Activated T-cell treated with anti-CD3 and anti-CD28 coated beads for 4 hours (primary cell): ENCODE measurements at places on chromosomes 3 and 15.

GRCh38 chr3:119628816-119629445 lies 31.2 kb downstream of the PLA1A start:
- no peak for DNase-seq

DNA sequence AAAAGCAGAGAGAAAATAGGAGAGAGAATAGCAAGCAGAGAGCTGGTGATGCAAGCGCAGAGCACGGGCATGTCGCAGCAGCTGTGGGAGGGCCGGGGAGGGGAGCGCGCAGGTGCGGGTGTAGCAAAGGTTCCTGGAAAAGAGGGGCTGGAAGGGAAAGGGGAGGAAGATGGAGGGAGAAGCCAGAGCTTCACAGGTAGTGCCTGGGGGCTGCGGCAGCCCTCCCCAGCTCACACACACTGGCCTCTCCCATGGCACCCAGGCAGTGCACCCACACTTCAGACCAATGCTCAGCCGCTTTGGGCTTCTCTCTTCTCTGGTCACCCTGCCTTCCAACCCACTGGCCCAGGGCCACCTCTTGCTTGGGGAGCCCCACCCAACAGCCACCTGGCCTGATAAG lies 72.1 kb downstream of the ADAMTS7 start:
- no peak for DNase-seq

DNA sequence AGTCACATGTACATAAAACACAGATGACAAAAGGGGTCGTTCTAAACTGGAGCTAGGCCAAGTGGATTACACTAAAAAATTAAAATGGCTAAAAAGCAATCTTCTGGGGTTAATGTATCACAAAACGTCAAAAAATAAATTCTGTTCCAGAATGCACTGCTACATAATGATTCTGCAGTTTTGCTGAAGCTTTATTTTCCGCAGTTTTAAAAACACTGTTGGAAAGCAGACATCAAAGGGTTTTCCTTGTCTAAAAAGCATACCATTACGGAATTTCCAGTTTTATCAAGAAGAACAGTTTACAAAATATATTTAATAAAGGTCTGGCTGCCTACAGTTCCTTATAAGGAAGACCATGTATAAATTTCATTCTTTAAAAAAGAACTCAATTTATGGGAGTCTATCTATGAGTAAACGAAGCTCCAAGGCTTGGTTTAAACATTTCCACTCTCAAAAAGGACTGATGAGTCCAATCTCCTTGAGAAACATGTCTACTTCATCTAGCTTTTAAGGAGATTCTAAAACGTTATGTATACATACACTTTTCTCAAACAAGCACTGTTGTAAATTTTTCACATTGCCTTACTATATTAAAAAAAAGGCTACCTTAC lies 1.3 kb downstream of the DMXL2 start:
- no peak for DNase-seq

DNA sequence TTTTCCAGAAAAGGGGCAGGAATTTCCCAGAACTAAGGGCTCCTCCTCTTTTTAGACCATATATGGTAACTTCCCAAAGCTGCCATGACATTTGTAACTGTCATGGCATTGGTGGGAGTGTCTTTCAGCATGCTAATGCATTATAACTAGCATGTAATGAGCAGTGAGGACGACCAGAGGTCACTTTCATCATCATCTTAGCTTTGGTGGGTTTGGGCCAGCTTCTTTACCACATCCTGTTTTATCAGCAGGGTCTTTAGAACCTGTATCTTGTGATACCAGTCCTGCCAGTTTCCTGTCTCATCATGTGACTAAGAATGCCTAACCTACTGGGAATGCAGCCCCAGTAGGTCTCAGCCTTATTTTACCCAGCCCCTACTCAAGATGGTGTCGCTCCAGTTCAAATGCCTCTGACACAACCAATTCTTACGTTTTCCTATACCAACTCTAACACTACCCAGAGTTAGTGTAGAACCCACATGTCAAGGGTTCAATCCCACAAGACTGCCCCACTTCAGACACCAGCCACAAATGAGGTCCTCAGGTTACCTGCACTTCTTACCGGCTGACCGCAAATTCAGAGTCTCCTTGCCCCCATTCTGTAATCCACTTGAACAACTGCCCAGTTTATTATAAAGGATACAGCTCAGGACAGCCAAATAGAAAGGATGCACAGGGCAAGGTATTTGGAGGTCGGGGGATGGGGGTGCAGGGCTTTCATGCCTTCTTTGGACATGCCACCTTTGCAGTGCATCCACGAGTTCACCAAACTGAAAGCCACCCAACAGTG lies 17.7 kb downstream of the FOXB1 start:
- no peak for DNase-seq

GRCh38 chr15:56772868-56773639 lies 39.7 kb upstream of the ZNF280D start:
- DNase-seq, result no peak

DNA sequence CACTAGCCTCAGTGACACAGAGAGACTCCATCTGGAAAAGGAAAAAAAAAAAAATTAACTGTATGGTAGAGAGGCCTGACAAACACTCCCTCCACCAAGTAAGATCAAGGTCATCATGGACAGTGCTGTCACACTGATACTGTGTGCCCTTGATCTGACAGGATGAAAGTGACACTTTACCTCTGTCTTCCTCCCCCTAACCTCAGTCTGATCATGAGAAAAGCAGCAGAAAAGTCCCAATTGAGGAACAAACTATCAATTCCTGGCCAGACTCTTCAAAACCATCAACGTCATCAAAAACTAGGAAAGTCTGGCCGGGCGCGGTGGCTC lies 26.7 kb downstream of the PGPEP1L start:
- no peak for DNase-seq

- no peak for DNase-seq
These were observed 31.6 kb upstream of the SEMA3F start for GRCh38 chr3:50123394-50124051.

GRCh38 chr3:87053553-87053952 lies 62.6 kb upstream of the VGLL3 start:
- no peak for DNase-seq

DNA sequence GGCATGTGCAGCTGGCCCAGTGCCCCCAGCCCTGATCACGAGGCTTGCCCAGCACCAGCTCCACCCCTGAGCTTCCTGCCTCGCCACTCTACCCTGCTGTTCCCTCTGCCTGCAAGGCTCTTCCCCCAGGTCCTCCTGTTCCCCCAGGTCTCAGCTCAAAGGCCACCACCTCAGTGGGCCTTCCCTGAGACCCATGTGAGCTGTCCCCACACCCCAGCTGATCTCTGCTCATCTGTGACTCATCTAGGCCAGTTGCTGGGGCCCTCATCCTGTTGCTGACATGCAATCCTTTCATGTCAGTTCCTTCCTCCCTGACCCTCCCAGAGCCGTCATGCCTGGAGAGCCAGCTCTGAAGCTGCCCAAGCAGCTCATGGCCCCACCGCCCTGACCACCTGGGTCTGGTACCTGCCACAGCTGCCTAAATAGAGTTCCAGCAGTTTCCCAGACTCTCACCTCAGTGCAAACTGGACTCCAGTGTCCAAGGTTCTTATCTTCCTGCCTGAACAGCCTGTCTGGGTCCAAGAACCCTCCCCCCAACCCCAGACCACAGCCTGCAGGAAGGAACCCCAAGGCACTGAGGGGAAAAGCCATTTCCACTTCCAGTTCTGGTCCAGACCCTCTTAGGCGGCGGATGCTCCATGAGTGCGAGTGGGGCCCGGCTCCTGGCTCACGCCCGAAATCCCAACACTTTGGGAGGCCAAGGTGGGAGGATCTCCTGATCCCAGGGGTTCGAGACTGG lies 116.6 kb upstream of the IQSEC1 start:
- no peak for DNase-seq

DNA sequence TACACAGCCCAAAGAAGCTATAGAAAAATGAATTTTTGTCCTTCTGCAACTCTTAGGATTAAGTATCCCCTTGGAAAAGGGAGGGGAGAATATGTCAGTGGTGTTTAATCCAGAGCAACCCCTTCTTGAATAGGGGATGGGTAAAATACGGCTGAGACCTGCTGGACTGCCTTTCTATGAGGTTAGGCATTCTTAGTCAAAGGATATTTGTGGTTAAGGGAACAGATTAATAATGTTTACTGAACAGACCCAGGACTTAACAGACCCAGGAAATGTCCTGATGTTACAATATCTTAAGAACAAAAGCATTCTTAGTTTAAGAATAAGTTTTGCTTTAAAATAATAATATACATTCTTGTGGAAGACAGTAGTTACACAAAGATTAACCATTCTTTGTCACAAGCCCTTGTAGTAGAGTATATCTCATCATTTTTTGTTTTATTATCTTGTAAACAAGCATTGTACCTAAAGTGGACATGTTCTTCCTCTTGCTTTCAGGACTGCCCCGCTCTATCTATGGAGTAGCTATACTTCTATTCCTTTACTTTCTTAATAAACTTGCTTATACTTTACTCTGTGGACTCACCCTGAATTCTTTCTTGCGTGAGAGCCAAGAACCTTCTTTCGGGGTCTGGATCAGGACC lies 43.8 kb upstream of the B3GALNT1 start:
- no peak for DNase-seq

DNA sequence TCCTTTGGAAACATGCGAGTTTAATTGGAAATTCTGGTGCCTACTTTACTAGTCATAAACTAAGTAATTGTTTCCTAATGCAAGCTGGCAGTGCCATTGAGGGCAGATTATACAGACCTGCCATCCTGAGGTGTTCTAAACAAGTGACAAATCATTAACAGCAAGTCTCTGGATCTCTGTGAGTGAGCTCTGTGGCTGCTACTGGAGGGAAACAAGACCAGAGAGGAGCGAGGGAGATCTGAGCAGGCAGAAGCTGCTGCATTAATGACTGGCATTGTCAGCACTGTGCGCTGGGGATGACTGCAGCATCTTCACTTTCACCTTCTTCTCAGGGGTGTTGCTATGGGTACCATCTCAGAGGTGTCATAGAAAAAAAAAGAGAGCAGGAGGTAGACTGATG lies 308.4 kb upstream of the DPH6 start:
- DNase-seq, result no peak

DNA sequence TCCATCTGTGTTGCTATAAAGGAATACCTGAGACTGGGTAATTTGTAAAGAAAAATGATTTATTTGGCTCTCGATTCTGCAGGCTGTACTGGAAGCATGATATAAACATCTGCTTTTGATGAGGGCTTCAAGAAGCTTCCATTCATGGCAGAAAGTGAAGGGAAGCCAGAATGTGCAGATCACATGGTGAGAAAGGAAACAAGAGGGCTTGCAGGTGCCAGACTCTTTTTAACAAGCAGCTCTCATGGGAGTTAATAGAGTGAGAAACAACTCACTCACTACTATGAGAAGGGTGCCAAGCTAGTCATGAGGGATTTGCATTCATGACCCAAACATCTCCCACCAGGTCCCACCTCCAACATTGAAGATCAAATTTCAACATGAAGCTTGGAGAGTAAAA lies 247.2 kb downstream of the ZIC4 start:
- DNase-seq, result no peak

DNA sequence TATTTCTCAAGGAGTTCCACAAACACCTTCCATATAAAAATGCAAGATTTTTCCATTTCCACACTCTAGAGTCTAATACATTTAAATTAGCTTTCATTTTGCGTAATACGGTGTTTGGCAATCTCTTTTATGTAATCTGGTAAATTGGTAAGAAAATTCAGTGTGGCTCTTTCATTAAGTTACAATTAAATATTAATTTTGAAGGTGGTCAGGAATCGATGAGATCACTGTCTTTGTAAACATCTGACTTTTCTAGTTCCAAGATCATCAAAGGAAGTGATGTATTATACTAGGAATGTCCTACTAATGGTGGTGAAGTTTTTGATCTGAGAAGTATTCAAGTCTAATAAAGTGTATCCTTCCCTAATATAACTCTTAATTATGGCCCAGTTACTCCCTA lies 1.1 kb upstream of the UTS2B start:
- no peak for DNase-seq

- DNase-seq, result no peak
These were observed 9.6 kb upstream of the SMARCC1 start for GRCh38 chr3:47791193-47791855.

GRCh38 chr15:92877000-92877399 lies 23.1 kb upstream of the CHD2 start:
- DNase-seq, result no peak

DNA sequence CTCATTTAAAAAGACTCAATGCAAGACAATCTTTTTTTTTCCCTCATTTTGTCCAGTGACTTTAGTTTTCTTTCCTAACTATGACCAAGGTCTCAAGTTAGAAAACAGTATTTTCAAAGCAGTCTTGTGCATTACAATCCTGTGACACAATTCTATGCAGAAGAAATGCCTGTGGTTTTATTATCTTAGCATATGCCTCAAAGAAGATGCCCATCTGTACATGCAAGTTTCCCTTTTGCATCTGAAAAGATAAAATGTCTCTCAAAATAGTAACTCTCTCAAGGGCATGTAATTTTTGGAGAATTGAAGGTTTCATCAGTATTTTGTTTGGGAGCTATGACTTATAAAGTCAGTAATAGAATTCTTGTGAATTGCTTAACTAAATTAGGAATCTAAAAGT lies 292.0 kb upstream of the SUCLG2 start:
- DNase-seq, result no peak

DNA sequence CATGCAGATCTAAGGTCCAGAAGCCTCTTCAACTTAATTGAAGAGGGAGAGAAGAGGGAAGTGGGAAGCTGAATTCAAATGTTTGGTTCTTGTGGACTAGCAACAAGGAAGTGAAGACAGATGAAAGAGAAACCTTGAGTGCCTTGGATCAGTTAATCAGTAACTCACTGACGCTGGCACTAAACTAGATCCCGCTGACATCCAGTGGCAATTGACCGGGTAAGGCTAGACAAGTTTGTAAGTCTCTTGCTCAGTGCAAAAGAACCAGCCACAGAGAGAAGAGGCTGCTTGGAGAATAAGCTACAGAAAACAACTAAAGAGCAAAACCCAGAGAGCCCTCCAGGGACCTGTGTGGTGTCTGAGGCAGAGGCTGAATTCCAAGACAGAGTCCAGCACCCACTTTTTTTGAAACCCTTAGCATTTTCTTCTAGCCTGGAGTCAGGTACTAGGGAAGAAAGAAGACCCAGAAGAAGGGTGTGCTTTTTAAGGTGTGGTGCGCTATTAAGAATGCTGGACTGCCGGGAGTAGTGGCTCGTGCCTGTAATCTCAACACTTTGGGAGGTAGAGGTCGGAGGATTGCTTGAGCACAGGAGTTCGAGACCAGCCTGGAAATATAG lies 6.9 kb downstream of the PLCH1 start:
- DNase-seq, result no peak

DNA sequence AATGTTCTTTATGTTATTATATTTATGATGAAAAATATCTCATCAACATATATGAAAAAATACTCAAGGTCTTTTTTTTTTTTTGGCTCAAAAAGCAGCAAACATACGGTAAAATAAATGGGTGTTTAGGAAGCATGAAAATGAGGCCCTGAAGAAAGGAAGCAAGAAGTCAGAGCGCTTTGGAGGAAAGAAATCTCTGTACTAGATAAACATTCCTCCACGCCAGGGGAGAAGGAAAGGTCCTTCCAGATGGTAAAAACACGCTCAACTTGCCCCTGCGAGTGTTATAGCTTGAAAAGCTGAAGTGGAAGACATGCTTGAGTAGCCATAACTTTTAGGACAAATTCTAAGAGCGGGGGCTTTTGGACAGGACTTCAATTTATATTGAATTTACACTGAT lies 52.9 kb downstream of the FEM1B start:
- no peak for DNase-seq

- DNase-seq, result no peak
These were observed 92.2 kb upstream of the NTRK3 start for GRCh38 chr15:88348579-88349230.

GRCh38 chr3:4888913-4889846 lies 90.1 kb upstream of the BHLHE40 start:
- DNase-seq, result no peak

- DNase-seq, result no peak
These were observed 1.0 kb downstream of the MAPKAPK3 start for GRCh38 chr3:50617911-50618481.
